Right atrium auricular region (tissue), 2 donors: ENCODE measurements at places on chromosomes 12 and 14. TPM values are rescaled to one million over a fixed set of nuclear protein-coding genes. Genes with fewer than 3 reads are reported as not detected.

SELPLG gene
- 7.7 TPM for total RNA-seq

GRCh38 chr12:59111851-59112250 lies 191.5 kb upstream of the LRIG3 start:
- no peak for DNase-seq

PTCSC3 gene
- total RNA-seq, result not detected

DNA sequence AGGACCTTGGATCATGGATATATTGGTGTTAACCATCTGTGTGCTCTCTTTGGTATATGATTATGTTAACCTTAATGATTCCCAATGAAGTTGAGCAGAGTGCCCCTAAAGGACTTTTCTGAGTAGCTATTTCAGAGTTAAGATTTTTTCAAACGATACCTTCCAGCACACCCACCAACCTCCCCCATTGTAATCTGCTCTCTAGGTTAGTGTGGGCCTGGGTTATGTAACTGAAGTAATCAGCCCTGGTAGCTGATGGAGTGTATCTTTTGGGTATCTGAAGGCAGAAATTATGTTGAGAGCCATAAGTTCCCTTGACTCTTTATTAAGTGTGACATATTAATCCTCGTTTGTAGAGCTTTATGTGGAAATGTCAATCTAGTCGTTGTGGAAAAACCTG lies 47.6 kb upstream of the RNU6-8 start:
- no peak for DNase-seq

DNA sequence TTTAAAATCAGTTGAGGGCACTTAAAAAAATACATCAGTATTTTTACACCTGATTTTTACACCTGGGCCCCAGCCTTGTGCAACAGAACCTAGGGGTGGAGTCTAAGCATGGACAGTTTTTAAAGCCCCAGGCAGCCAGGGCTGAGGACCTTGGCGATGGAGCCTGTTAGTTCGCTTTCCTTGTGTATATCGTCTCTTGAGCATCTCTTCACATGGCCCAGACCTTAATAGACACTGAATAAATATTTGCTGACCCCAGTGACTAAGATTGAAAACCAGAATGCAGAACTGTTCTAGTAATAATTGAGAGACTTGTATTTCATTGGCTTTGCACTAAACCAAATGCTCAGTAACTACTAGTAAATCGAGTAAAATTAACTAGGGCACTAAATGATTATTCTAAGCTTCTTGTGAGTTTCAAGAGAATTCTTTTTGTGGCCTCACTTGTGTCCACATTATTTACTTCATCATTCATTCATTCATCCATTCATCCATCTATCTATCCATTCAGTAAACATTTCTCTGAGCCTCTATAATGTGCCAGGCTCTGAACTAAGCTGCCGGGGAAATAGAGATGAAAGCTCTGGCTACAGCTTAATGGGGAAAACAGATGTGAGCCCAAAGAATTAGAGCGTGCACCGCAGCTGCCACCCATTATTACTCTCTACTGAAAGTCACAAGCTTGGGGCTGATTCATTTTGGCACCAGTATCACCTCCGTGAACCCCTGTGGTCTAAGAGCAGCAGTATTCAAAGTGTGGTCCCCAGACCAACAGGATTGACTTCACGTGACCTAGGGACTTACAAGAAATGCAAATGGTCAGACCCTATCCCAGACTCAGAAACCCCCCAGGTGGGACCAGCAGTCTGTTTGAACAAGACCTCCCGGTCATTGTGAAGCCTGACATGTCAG lies 30.7 kb upstream of the BCL7A start:
- no peak for DNase-seq

FAM90A1 gene
- not detected for total RNA-seq

DNA sequence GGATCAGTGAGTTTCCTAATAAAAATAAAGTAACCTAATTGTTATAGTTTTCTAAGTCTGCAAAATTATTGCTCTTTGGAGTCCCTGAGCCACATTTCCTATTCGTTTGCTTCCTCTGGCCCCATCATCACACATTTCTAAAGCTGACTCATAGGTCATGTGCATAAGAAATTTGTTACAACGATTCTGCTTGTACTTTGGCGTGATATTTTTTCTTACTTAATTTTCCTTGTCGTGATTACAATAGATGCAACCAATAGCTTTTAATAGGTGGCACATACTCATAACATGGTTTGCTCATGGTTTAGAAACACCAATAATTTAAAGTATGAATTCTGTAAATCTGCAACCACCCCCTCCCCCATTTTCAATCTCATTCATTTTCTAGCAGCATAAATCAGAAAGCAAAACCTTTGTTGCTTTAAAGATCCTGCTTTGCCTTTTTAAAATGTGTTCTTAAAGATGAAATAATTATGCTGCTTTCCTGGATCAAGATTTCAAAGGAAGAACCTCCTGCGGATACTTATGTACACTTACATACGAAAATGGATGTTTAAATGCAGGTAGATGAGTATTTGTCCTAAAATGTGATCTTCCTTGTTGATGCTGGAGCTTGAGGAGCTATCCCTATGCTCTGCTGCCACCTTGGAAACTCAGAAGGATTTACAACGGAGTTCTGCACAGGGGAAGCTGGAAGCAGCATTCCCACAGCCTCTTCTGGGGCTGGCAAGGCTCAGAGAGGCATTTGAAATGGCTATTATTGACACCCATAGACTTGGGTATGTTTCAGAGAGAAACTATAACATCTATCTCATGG lies 1.7 kb upstream of the FLRT2 start:
- DNase-seq, result peak; percentile 68

DNA sequence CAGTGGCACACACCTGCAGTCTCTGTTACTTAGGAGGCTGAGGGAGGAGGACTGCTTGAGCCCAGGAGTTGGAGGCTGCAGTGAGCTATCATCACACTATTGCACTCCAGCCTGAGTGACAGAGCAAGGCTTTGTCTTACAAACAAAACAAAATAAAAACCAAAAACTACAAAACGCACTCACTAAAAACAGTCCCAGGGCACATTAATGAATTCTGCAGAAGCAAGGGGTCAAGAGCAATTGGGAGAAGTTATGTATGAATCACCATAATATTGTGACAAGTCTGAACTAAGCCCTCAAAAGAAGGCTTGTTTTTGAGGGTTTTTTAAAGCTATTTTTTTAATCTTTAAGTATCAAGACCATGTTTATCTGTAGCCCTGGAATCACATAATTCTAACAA lies 201.1 kb downstream of the MED13L start:
- DNase-seq, result no peak

KLHL33 gene
- total RNA-seq, result 0.35 TPM

- DNase-seq, result no peak
Measured at GRCh38 chr14:39451811-39452210, 19.6 kb upstream of the FBXO33 start.

SLC10A1 gene
- 0.16 TPM for total RNA-seq

LRRK2 gene
- total RNA-seq, result 8.6 TPM

- DNase-seq, result no peak
Measured at GRCh38 chr14:35303149-35303935, 11.2 kb downstream of the PSMA6 start.

GRCh38 chr12:4273273-4273651 lies 300 bp upstream of the CCND2 start:
- no peak for DNase-seq

DNA sequence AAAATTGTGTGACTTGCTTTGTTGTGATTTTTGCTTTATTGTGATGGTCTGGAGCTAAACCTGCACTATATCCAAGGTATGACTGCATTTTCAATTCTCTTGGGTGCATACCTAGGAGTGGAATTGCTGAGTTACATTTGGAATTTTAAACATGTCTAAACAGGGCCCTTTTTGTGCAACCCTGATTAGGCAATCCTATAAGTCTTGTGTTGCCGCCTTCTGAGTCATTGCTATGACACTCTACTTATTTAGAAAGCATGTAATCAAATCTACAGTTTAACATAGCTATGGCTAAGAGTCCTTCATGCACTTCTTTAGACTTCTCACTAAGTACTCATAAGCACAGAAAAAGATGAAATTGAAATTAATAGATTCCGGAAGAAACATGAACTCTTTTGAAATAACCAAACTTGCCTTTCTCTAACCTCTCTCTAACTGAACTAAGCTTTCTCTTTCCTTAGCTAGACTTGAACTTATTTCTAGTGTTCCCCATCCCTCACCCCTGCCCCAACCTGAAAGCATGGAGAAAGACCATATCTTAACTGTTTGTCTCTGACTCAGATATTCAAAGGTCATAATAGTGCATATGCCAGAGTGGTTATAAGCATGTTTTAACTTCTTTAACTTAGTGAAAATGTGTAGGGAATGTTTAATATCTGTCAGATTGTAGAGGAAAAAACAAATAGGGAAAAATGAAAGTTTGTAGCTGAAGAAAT lies 203.0 kb downstream of the SNAPC1 start:
- no peak for DNase-seq

- DNase-seq, result no peak
Measured at GRCh38 chr12:20474443-20474842, 106.1 kb downstream of the PDE3A start.

DNA sequence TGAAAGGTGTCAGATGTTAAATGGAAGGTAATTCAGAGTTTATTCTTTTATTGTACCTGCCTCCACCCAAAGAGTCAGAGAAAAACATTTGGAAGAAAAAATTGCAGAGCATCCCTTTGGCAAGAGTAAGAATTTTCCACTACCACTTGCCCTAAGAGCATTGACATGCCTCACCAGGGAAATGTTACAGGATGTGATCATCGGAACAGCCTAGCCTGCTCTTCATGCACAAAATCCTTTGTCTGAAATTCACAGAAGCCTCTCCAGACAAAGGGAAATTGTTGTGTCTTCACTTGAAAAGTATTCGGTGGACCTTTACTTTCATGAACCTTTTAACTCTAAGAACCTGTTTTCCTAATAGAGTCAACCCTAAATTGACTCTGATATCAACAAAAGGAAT lies 36.9 kb downstream of the ATP2A2 start:
- DNase-seq, result no peak

KRT83 gene
- total RNA-seq, result not detected

PTGDR gene
- total RNA-seq, result 0.28 TPM

DNA sequence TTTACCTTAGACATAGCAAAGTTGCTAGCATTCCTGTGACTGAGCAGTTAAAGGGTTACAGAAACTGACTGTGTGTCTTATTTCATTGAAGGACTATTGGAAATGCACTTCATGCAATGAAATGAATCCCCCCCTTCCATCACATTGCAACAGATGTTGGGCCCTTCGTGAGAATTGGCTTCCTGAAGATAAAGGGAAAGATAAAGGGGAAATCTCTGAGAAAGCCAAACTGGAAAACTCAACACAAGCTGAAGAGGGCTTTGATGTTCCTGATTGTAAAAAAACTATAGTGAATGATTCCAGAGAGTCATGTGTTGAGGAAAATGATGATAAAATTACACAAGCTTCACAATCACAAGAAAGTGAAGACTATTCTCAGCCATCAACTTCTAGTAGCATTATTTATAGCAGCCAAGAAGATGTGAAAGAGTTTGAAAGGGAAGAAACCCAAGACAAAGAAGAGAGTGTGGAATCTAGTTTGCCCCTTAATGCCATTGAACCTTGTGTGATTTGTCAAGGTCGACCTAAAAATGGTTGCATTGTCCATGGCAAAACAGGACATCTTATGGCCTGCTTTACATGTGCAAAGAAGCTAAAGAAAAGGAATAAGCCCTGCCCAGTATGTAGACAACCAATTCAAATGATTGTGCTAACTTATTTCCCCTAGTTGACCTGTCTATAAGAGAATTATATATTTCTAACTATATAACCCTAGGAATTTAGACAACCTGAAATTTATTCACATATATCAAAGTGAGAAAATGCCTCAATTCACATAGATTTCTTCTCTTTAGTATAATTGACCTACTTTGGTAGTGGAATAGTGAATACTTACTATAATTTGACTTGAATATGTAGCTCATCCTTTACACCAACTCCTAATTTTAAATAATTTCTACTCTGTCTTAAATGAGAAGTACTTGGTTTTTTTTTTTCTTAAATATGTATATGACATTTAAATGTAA lies 31.5 kb downstream of the MDM2 start:
- DNase-seq, result no peak

SLCO1A2 gene
- not detected for total RNA-seq

MYO1H gene
- 0.16 TPM for total RNA-seq

SDR9C7 gene
- 0.28 TPM for total RNA-seq

DNA sequence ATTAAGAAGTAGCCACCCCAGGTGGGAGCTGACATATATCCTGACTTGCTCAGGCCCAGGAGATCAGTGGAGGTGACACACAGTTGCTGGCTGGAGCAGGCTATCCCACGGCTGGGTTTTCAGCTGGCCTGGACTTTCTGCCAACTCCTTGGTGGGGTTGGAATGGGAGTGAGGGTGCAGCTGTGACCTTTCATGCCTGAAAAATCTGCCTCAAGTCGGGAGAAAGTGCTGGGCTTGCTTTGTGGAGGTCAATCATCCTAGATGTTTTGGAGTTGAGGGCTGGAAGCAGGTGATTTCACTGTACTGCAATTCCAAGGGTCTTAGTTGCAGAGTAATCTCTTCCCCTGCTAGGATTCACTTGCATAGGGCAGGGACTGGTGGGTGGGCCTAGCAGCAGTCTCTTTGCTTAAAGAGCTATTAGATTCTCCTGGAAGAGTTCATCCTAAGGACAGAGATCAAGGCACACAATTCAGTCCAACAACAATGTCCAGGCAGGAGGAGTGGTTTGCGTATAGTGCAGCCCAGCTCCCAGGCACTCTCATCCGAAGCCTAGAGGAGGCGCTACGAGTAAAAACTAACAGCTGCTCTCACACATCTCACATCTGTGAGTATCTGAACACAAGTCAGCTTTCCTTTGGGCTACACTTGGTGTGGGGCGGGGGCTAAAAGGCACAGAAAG lies 98.1 kb downstream of the GAS2L3 start:
- DNase-seq, result no peak

GRCh38 chr14:54194501-54194900 lies 202.3 kb upstream of the CDKN3 start:
- DNase-seq, result no peak

GRCh38 chr14:100117633-100118395 lies 41.6 kb downstream of the DEGS2 start:
- DNase-seq, result no peak

GDF3 gene
- not detected for total RNA-seq

DNA sequence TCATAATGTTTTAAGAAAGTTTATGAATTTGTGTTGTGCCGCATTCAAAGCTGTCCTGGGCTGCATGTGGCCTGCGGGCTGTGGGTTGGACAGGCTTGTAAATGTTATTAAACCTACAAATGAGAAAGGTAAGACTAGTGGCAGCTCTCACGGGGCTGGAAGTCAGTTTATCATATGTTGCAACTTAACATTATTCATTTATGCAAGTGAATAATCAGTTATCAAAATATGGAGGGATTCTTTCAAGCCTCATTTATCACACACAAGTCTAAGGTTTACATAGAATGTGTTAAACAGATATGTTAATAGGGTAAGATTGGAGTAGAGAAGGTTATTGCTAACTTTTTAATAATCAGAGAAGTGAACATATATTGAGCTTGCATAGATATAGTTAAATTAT lies 442.5 kb upstream of the RGS6 start:
- DNase-seq, result no peak
